ENCODE measurements at places on chromosomes 7 and 10. TPM values are rescaled to one million over a fixed set of nuclear protein-coding genes. Genes with fewer than 3 reads are reported as not detected.

CCL26 gene
- 0.27 TPM for total RNA-seq

CASTOR2 gene
- total RNA-seq, result 5.5 TPM

C7orf33 gene
- not detected for total RNA-seq

PPP1R17 gene
- not detected for total RNA-seq

TRIM8 gene
- total RNA-seq, result 36.9 TPM

Data from NCI-H460 (cell line).